Frontal cortex (tissue), 4 donors: ENCODE measurements at places on chromosomes 12 and 14. TPM values are rescaled to one million over a fixed set of nuclear protein-coding genes. Genes with fewer than 3 reads are reported as not detected.

DNA sequence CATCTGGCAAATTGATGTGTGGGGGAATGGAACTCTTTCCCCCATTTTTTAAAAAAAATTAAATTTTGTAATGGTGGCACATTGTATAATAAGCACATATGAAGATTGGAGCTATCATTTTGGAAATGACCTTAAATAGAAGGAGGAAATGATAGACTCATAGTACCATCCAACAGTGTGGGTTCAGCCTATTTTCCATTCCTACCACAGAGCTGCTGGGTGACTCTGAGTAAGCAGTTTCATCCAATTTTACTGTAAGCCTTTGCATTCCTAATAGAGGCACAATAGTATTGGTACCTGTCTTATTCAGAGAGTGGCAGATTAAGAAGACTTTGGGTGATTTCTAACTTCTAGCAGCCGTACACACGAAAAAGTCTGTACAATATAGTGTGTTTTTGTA lies 304.5 kb downstream of the RAD51B start:
- DNase-seq, result no peak

GRCh38 chr12:26845984-26846383 lies 13.0 kb upstream of the ITPR2 start:
- DNase-seq, result no peak

- no peak for DNase-seq
Measured at GRCh38 chr12:95942101-95942523, 302 bp downstream of the CCDC38 start.

The HOXC13 gene
- total RNA-seq, result not detected

GRCh38 chr12:11577658-11578260 lies 71.7 kb upstream of the ETV6 start:
- no peak for DNase-seq

- no peak for DNase-seq
Measured at GRCh38 chr14:23130871-23131270, 11.8 kb upstream of the CEBPE start.
